NCI-H524 (cell line): ENCODE measurements at places on chromosomes 4 and X.

- DNase-seq: no peak
Observed at GRCh38 chrX:113551919-113552318, 711.3 kb upstream of the AMOT start.

- DNase-seq: no peak
Observed at GRCh38 chr4:149707862-149708261, 107.8 kb downstream of the IQCM start.

DNA sequence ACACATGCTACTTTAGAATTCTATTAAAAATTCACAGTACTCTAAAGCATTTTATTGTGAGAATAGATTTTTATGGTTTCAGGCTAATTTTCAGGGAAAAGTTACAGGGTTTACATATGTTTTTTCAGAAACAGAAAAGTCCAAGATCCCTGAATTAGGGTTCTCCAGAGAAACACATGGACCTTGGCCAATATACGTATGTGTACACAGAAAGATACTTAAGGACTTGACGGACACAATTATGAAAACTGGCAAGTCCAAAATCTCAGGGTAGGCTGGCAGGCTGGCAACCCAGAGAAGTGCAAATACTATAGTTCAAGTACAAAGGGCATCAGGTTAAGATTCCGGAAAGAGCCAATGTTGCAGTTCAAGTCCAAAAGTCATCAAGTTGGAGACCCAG, 1897.8 kb upstream of the PCDH10 start:
- DNase-seq: no peak

DNA sequence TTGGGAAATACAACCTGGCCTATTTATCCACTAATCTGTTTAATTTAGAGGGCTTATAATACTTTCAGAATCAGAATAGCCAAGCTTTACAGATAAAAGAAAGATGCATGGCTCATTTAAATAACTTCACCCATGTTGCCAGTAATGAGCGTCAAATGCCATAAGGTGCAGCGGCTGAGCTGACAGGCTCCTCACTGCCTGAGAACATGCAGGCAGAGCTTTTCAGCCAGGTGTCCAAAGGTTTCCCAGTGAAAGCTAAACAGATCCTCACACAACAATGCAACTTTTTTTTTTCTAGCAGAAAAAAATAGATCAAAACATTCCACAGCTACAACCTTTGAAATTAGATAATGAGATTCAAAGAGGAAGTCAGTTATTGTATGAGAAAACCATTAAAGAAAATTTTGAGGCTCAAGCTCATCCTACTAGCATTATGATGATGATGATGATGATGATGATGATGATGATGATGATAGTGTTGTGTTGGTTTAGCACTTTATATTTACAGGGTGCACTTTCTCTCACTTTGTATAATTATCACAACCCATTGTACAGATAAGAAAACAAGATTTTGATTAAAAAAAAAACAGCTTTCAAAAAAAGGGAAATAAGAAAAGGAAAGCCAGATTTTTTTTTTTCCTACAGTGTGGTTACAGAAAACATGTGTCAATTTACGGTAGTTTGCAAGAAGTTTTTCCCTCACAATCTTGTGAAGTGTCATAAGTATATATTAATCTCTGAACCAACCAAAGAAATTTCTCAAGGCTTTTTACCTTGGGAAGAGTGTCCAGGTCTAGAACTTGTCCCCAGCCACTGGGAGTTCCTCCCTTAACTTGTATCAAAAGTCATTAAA, 12.2 kb upstream of the TNIP3 start:
- no peak for DNase-seq
